RPMI7951 (cell line): ENCODE measurements at places on chromosomes 12 and 14. TPM values are rescaled to one million over a fixed set of nuclear protein-coding genes. Genes with fewer than 3 reads are reported as not detected.

GRCh38 chr12:62448436-62448835, 18.2 kb upstream of the MON2 start:
- DNase-seq = no peak

GRCh38 chr14:96160076-96160912, 44.3 kb upstream of the BDKRB2 start:
- no peak for DNase-seq

DNA sequence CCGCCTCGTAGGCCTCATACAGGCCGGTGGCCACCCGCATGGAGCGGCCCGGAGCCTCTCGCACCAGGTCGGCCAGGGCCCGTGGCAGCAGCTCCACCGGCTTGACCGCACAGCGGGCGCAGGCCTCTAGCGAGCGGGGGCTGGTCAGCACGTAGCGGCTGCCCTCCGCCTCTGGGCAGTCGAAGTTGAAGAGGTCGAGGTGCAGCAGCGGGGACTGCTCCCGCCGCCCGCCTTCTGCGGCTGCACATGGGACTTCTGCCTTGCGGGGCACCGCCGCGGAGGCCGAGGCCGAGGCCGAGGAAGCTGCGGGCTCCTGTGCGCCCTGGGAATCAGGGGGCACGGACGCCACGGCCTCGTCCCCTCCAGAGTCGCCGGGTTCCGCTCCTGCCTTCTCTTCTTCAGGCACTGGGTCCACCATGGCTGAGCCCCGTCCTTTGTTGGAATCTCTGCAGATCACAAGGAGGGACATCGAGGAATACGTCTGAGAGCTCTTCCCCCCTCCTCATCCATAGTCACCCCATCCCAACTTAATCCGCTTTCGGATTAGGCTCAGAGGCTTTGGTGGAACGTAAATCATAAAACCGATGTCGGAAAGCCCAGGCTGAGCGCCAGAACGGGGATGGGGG, 1.4 kb downstream of the CCDC177 start:
- DNase-seq = no peak

CNPY2 gene
- total RNA-seq = 102 and 114 TPM in 2 replicates
